ENCODE measurements at places on chromosomes 7 and 10.

GRCh38 chr10:103767756-103768155 is 87.6 kb downstream of the SH3PXD2A start:
- DNase-seq, result no peak

GRCh38 chr10:92385831-92386230 is 94.9 kb downstream of the MARCHF5 start:
- no peak for DNase-seq

DNA sequence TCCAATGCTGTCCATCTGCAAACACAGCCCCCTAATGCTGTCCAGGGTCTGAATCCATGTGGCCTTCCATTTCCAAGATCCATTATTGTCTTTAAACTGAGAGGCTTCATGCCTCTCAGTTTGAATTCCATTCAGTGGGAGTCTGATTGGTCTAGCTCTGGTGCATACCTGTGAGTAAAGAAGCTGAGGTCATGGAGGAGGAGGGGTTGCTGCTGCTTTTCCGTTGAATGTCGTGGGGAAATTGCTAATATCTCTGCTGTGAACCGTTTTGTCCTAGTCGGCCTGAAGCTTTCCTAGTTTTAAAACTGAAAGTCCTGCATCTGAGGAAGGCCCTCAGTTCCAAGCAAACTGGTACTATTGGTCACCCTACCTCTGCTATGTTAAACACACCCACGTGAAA is 17.7 kb downstream of the SH2D4B start:
- DNase-seq, result no peak

DNA sequence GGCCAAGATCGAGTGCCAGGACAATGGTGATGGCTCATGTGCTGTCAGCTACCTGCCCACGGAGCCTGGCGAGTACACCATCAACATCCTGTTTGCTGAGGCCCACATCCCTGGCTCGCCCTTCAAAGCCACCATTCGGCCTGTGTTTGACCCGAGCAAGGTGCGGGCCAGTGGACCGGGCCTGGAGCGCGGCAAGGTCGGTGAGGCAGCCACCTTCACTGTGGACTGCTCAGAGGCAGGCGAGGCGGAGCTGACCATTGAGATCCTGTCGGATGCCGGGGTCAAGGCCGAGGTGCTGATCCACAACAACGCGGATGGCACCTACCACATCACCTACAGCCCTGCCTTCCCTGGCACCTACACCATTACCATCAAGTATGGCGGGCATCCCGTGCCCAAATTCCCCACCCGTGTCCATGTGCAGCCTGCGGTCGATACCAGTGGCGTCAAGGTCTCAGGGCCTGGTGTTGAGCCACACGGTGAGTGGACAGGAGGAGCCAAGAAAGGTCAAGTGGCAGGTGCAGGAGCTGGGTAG is 14.6 kb downstream of the FLNC start:
- DNase-seq, result no peak

DNA sequence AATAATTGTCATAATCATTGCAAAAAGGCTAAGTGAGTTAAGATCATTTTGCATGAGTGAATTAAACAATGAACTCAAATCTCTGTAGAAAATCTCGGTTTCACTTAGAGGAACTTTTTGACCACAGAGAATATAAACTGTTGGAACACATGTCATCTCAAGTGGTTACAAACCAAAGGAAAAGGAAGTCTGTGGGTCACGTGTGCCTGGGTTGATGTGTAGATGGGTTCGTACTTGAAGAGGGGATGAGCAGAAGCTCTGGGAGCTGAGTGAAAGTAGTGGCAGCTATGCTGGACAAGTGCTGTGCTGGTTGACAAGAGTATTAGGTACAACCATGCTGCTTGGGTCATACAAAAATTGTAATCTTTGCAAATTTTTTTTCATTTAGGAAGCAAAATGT is 35.0 kb downstream of the GLRX3 start:
- DNase-seq, result no peak

DNA sequence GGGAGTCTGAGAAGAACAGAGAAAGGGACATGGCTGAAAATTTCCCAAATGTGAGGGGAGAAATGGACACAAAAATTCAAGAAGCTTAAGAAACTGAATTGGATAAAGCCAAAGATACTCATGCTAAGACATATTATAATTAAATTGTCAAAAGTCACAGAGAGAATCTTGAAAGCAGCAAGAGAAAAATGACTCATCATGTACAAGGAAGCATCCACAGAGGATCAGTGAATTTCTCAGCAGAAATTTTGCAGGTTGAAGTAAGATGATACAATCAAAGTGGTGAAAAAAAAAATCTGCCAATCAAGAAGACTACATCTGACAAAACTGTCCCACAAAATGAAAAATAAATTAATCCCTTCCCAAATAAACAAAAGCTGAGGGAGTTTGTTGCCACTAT is 56.8 kb downstream of the MPP7 start:
- no peak for DNase-seq

DNA sequence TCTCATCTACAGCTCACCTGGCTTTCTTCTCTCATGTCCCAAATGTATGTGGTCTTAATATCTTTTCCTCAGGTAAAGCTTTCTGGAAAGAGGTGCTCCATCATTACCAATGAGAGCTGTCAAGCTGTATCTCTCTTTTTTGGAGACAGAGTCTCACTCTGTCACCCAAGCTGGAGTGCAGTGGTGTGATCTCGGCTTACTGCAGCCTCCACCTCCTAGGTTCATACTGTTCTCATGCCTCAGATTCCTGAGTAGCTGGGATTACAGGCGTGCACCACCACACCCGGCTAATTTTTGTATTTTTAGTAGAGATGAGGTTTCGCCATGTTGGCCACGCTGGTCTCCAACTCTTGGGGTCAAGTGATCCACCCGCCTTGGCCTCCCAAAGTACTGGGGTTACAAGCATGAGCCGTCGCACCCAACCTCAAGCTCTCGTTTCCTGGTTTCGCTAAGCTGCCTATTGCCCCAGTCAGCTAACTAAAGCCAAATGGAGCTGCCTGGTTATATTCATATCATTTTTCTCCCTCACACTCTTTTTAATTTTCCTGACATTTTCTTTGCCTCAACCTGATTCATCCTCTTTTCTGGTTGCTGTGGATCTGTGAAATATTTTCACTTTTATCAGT is 60.5 kb downstream of the SUFU start:
- no peak for DNase-seq

- DNase-seq, result no peak
These were observed 6.0 kb upstream of the PURB start for GRCh38 chr7:44891372-44891771.

DNA sequence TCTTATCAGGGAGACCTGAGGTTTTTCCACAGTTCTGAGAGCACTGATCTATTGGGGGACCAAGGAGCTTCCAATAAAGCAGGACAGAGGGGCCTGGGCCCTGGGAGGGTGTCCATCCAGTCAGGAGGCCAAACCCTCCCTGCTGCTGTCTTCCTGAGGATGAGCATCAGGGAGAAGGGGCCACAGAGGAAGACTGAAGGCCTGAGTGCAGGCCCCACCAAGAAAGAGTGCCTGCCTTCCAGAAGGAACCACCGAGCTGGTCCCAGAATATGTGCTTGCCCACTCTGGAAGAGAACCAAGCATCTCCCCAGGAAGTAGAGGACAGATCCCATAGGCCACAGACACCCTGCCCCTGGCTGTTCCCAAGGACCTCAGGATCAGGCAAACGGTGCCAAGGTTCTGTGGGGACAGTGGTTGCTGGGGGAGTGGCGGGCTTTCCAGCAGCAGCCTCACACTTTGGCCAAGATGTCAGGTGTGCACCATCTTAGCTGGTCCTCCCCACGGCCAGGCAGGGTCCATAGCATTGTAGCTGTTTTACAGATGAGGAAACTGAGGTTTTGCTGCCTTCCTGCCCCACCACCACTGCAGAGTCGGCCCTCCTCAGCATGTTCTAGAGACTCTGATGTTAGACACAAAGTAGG is 199.4 kb downstream of the GRID1 start:
- DNase-seq, result no peak

DNA sequence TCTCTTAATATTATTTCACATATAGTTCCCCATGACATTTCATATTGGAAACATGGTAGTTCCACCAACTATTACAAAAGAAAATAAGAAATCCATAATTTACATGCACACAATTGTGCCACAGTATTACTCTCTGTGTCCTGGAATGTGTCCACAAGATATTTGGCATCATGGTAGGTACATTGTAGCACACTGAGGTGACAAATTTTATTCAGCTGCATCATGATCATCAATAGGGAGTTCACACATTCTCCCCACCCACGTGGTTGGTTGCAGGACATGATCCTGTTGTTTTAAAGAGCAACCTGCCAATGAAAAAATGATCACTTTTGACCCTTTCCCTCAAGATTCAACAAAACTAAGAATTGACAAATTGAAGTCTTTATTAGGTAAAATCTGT is 67.1 kb upstream of the HECTD2 start:
- no peak for DNase-seq

GRCh38 chr7:134873253-134873652 is 93.8 kb downstream of the CALD1 start:
- no peak for DNase-seq

GRCh38 chr10:9545073-9545472 is 1472.6 kb upstream of the CELF2 start:
- DNase-seq, result no peak

- no peak for DNase-seq
These were observed 5.1 kb upstream of the MYL7 start for GRCh38 chr7:44145969-44146911.

DNA sequence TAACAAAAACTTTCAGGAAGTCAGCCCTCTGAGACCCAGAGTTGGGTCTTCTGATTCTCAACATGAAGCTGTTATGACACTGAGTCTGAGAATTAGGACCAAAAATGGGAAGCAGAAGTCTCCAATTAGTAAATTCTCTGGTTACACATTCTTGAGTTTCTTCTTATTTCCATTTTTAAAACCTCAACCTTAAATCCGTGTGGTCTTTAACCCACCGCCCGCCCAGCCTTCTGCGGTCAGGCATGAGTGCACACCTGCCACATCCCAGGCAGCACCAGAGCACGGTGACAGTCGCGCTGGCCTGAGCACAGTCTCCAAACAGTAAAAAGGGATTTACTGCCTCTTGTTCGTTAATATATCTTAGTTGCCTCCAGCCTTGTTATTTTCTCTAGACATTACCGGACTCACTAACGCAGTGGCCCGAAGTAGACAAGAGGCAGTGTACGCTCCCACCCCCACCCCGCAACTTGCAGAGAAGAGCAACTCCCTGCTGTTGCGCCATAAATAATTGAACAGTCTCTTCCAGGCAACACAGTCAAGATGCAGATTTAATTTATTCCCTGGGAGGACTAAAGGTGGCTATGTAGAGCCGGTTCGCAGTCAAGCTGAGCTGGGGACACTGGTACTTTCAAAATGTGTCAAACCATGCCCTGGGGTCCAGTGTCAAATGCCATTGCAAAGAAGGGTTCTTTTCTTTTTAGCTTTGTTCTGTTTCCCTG is 147.0 kb upstream of the CELF2 start:
- no peak for DNase-seq

DNA sequence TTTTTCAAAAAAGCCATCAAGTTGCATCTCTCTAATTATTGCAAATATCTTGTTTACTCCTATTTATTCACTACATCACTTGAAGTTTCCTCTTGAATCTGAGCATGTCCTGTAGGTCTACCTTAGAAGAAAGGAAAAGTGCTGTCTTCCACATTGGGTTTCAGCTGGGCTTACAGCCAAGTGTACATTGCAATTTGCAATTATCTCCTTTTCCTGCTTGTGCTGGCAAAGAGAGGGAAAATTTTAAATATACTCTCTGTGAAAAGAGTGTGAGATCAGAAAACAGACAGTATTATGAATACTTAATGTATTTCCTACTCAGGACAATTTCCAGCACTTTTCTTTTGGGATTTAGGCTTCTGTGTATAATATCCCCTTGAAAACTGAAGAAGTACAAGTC is 839.7 kb downstream of the CNTNAP2 start:
- no peak for DNase-seq

DNA sequence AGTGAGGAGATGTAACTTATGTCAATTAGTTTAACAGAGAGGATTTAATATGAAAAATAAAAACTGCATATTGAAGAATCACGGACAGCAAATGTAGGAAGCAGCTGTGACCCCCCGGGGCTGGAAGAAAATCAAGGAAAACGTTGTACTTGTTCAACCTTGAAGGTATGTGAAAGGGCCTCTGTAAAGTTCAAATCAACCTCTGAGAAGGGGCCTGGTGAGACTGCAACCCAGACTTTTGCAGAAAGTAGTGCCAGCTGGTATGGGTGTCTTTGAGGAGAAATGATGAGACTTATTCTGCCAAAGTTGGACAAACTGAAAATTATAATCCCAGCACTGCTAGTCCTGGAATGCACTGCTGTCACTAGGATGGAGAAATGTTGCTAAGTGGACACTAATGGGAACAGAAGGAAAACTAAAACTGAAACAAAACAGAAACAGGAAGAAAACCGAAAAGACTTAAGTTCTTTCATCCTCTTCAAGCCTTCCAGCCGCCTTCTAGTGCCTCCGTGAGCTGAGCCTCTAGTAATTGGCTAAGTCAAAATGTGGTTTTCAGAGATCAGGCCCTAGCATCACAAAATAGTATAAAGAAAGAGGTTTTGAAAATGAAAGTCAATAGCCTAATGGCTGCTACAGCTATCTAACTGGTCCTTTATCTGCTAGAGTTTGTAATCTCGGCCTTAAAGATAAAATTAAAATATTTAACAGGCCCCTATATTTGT is 253.7 kb upstream of the SORCS1 start:
- DNase-seq, result no peak

GRCh38 chr10:93148476-93148875 is 74.8 kb downstream of the CYP26A1 start:
- DNase-seq, result no peak

GRCh38 chr10:65275296-65275695 is 1650.5 kb upstream of the LRRTM3 start:
- DNase-seq, result no peak

DNA sequence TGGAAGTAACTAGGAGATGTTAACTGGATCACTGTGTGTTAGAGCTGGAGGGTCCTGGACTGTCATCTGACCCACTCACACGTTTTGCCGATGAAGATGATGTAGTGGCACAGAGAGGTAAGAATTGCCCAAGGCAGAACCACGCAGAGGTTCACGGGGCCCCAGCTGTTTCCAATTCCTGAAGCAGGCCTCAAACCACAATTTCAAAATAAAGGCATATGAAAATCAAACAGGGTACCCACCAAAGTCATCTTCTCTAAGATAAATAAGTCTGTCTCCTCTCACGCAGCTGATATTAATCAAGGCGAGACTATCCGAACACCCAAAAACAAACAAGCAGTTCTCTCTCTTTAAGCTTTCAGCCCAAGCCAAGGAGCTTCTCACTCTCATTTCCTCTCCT is 113.3 kb upstream of the JCAD start:
- no peak for DNase-seq

DNA sequence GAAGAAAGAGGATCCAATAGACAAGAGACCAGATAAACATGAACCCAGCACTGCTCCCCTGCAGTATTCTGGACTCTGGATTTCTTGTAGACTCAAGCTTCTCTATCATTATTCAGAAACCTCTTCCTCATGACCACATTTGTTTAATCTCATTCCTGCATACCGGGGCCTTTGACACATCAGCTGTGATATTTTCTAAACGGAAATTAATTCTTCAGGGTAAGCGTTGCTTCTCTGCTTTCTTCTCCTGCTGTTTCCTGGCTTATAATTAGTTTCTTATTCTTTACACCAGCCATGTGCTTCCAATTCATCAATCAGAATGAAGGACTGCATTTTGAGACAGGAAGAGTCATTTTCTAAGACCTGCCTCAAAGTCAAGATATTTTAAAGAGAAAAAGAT is 54.2 kb upstream of the TARP start:
- DNase-seq, result no peak

- no peak for DNase-seq
These were observed 38.8 kb downstream of the XRCC2 start for GRCh38 chr7:152637161-152637560.

- no peak for DNase-seq
These were observed 167.5 kb upstream of the MEOX2 start for GRCh38 chr7:15853832-15854470.

GRCh38 chr10:102632394-102633111 is 11.7 kb upstream of the TRIM8 start:
- no peak for DNase-seq
